Kidney tubule cell (primary cell): ENCODE measurements at places on chromosomes 12 and 14.

GRCh38 chr14:105075379-105076295 is 10.4 kb upstream of the GPR132 start:
- DNase-seq = no peak

GRCh38 chr12:79194595-79194994 is 330.0 kb downstream of the SYT1 start:
- DNase-seq = no peak

- peak; percentile 48 for DNase-seq
These were observed 114.7 kb downstream of the DAAM1 start for GRCh38 chr14:59303216-59303615.

DNA sequence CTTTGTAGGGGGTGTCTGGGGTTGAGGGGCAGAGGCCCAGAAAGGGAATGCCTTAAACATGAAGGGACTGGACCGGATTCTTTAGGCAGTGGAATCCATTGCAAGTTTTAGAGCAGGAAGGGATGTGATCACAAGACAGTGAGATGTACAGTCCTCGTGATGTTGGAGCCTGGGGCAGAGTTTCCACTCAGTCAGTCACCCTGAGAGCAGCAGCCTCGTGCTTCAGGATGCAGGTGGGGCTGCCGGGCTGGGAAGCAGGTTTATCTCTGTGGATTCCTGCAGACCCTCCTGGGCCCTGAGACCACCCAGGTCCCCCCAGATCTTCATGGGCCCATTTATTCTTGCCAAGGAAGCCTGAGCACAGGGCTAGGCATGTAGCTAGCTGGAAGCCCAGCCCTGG is 38.5 kb downstream of the RIN3 start:
- DNase-seq = no peak

GRCh38 chr12:12315838-12316237 is 34.2 kb downstream of the MANSC1 start:
- DNase-seq = no peak
